Stimulated activated CD8-positive, alpha-beta memory T cell treated with anti-CD3 and anti-CD28 coated beads, Interleukin-7, amount 100 ng/mL, for 1 hour (primary cell): ENCODE measurements at places on chromosomes 12 and 14.

GRCh38 chr14:29627137-29627536, 300.5 kb downstream of the PRKD1 start:
- DNase-seq = no peak

DNA sequence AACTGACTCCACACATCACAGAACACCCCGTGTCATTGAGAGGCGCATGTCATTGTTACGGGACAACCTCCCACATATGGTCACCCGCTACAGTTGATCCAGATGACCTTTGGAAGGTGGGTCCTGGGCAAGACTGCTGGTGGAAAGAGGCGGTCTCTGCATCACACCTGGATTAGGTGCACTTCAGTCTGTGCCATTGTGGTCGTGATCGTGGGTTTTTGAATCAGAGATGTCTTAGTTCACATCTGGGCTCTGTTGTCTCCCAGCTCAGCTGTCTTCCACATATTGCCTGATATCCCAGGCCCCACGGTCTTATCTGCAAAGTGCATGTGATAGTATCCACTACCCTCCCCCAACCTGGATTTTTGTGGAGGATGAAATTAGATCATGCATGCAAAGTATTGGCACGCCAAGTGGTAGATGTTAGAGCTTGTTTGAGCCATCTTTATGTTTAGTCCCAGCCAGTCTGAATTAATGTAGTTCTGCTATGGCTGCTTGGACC, 208.7 kb upstream of the FOXN3 start:
- no peak for DNase-seq

DNA sequence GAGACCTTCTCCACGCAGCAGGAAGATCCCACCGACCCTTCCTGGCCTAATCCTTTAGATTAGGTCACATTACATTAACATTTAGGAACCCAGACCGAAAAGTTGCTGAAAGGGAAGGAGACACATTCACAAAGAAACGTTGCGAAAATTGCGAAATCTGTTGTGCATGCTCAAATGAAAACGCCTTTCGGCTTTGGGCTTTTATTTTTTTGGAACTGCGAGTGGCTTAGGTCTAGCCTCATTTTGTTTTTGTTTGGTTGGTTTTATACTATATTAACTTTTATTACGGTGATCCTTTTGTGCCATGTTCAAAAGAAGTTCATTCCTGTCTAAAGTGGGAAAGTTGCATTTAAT, 1.5 kb downstream of the MYF6 start:
- no peak for DNase-seq

GRCh38 chr14:94675036-94675435, 62.8 kb downstream of the SERPINA3 start:
- no peak for DNase-seq

- no peak for DNase-seq
Observed at GRCh38 chr12:90058704-90059103, 350.1 kb upstream of the ATP2B1 start.

DNA sequence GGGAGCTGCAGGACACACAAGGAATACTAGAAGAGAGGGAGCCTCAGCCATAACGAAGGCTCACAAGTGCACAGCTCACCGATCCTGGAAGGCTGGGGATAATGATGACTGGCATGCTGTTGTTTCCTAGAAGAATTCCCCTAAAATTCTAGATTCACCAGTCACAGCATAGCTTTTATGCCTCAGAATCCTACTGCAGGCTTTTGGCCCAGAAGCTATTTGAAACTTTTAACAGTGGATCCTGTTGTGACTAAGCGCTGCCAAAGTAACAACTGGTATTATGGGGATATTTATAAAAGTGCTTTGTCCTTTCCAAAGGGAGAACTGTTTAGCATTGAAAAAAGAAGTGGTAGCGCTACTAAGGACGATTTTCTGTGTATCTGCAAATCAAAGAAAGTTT, 214.1 kb upstream of the PELI2 start:
- DNase-seq = no peak

DNA sequence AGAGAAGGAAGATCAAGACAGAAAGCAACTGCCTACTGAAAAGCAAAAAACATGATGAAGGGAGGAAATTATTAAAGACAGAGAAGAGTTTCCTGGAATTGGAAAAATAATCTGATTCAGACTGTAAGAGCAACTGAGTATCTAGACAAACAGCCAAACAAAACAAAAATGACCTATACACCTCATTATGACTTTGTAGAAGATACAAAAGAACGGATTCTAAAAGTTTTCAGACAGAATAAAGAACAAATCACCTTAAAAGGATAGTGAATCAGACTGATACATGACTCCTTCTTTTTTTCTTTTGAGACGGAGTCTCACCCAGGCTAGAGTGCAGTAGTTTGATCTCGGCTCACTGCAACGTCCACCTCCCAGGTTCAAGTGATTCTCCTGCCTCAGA, 10.4 kb downstream of the OSBPL8 start:
- DNase-seq = no peak

DNA sequence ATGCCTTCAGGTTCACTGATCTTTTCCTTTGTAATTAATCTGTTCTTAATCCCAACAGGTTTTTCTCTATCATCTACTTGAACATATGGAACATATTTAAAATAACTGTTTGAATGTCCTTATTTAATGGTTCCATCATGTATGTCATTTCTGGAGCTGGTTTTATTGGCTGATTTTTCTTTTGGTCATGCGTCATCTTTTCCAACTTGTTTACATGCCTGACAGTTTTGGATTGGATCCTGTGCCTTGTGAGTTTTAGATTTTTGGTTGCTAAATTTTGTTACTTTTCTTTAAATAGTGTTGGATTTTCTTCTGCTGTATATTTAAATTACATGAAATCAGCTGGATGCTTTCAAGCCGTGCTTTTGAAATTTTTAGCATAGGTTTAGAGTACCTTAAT, 237.3 kb upstream of the DAAM1 start:
- no peak for DNase-seq

- DNase-seq = no peak
Observed at GRCh38 chr12:10214136-10214894, 1.6 kb downstream of the GABARAPL1 start.

DNA sequence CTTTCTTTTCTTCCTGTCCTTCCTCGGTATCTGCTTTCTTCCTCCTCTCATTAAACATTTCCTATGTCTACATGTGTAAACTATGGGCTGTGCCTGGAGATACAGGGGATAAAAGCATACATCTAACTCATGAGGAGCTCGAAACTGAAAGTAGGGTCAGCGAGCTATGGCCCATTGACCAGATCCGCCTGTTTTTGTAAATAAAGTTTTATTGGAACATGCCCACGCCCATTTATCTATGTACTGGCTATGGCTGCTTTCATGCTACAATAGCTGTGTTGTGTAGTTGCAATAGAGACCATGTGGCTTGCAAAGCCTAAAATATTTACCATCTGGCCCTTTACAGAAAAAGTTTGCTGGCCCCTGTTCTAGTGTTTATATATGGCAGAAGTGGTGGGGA, 500.8 kb upstream of the GARIN6 start:
- no peak for DNase-seq

DNA sequence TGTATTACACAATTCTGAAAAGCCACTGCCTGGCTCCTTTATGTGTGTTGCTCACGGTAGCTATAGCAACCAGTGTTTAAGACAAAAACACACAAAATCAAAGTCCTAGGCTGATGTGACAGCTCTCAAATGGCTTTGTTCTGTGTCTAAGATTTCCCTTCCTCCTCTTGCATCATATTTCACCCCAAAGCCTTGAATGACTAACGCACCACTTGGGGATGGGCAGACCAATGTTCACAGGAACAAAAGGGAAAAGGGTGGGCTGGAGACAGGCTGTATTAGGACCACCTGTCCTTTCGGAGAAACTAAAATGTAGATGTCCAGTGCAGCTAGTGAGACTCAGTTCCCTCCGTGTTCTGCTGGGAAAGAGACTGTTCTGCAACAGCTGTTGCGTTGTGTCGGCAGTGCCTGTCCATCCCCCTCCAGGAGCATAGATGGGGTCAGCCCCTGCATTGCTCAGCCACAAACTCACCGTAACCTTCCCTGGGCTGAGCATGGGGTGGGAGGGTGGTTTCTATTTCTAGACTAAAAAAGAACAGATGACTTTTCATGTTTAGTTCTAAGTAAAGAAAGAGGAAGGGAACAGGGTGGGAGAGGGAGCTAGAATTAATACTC, 26.8 kb upstream of the DAAM1 start:
- DNase-seq = no peak
